ENCODE measurements at places on chromosomes 2 and 18.

GRCh38 chr2:42086500-42086953, 38.7 kb downstream of the PKDCC start:
- no peak for DNase-seq

GRCh38 chr18:48133671-48134251, 203.3 kb upstream of the SMAD2 start:
- DNase-seq: peak; percentile 9

- DNase-seq: no peak
These were observed 772 bp downstream of the SCN2A start for GRCh38 chr2:165239856-165240515.

DNA sequence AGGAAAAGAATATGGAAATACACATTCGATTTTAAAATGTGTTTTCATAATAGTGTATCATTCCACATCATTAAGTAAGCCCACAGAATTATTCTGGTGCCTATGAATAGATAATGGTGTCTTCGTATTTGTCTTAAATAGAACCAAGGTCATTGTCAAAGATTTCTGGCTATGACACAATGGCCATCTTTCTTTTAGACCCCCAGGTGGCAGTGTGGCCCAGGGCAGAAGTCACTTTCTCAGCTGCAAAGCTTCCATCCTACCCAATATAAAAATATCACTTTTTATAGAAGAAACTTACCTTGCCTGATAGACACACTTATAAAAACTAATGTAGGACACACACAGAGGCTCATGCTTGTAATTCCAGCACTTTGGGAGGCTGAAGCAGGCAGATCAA, 57.5 kb downstream of the ZRANB3 start:
- peak; percentile 66 for DNase-seq

GRCh38 chr2:126970583-126970982, 71.9 kb downstream of the TEX51 start:
- DNase-seq: no peak

DNA sequence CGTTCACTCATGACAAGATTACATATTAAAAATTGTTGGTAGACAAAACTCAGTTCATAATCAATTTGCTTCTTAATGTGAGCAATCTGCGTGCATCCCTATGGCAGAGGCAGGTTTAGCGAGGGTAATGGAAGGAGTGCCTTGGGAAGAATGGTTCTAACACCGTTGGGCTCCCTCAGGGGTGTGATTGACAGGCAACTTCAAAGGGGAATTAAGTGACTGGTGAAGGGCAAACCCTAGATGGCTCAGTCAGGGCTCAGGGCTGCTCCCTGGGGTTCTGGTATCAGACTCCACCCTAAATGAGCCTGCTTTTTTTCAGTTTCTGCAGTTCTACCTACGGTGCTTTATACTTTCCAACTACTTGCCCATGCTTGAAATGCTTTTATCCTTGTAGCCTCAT, 419.5 kb upstream of the CELF4 start:
- no peak for DNase-seq

DNA sequence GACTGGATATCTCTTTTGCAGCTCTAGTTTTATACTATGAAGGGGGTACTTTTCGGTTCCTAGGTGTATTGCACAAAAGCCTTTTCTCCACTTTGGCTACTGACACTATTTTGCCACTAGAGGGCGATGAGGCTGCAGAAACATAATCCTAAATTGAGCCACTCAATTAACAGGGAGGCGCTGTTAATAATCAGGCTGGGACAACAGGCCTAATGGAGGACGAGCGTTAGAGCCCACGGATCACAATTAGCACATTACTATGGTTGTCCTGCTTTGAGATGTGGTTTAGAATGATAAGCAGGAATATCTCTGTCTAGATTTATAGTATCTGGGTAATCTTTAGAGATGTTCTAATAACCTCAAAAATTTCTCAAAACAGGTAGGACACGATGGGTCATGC, 62.2 kb upstream of the PMAIP1 start:
- DNase-seq: peak; percentile 80

DNA sequence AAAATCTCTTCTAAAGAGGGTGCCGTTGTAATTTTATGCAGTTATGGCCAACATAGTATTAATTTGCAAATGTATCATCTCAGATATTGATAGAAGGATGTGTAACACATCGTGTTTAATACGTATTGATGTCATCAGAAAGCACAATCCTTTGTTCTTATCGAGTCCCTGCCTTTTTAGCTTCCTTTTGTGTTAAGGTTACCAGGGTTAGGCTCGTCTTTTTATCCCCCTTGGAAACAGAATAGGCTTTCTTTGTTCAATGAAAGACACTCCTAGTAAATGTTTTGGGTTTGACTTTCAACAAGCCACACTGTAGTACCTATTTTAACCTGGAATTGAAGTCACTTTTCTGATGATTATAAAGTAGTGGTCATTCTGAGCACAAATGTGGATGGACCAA, 136.2 kb downstream of the WDR7 start:
- DNase-seq: no peak

DNA sequence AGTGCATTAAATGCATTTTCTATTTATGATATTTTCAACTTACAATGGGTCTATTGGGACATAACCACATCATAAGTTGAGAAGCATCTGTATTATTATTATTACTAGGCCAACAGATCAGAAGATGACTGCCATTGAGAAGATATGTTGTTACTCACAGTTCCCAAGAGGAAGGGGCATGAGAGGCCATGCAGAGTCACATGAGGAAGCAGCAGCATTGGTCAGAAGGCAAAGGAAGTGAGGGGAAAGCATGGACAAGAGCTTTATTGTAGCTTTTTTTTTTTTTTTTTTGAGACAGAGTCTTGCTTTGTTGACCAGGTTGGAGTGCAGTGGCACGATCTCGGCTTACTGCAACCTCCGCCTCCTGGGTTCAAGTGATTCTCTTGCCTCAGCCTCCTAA, 66.2 kb upstream of the LCLAT1 start:
- DNase-seq: no peak

DNA sequence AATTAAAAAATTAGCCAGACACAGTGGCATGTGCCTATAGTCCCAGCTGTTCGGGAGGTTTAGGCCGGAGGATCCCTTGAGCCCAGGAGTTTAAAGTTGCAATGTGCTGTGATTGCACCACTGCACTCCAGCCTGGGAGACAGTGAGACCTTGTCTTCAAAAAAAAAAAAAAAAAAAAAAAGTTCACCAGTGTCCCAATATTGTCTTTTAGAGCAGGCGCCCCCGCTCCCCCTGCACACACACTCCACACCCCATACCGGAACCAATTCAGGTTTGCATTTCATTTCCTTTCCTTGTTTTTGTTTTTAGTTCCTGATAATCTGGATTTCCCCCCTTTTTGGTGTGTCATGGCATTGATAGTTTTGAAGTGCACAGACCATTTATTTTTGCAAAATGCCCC, 10.4 kb downstream of the TMEM87B start:
- no peak for DNase-seq

- peak; percentile 65 for DNase-seq
These were observed 732 bp upstream of the ANXA4 start for GRCh38 chr2:69741229-69741574.

DNA sequence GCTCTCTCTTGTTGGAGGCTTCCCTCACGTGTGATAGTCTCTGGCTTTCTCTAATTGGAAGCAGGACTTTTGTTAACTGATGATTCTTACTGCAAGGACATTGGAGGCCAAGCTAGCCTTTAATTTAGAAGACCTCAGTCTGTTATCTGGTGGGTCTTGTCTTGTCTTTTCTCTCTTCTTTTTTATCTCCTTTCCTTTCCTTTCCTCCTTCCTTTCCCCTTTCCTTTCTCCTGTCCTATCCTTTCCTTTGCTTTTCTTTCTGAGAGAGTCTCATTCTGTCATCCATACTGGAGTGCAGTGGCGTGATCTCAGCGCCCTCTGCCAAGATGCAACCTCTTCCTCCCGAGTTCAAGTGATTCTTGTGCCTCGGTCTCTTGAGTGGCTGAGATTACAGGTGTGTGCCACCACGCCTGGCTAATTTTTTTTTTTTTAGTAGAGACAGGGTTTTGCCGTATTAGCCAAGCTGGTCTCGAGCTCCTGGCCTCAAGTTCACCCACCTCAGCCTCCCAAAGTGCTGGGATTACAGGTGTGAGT, 18.1 kb downstream of the CCNYL1 start:
- no peak for DNase-seq

DNA sequence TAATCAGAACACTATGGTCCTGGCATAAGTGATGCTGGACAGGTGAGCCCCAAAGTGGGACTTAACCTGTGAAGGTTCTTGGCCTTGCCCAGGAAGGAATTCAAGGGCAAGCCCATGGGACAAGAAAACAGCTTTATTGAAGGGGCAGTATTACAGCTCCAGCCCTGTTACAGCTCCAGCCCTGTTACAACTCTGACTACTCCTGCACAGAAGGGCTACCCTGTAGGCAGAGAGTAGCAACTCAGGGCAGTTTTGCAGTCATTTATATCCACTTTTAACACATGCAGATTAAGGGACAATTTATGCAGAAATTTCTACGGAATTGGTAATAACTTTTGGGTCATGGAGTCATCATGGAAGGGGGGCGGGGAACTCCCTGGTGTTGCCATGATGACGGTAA, 15.7 kb downstream of the IL37 start:
- DNase-seq: no peak

DNA sequence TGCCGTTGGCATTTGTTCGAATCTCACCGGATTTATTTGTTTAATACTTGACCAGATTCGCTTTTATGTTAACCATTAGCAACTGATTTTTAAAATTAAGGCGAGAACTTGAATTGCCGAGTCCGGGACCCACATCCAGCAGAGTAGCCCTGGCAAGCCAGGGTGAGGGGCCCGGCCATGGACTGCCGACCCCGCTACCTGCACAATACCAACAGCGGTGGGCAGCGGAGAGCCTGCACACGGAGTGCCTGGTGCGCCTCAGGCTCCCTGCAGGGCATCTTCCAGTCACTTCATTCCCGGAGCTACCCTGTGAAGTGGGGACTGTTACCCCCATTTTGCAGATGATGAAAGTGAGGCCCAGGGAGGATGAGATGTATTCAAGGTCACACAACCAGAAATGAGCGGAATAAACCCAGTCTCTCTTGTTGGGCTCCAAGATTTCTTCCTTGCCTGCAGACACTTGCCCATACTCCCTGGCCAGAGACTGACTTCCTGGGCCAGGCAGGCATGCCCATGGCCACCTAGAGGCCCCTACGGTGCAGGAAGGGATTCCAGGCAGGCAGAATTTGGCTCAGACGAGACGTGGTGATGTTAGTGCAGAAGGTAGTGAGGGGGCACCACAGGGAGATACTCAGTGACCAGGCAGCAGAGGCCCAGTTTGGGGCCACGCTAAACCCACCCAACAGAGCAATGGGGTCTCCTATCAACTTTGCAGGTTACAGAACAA, 2.9 kb downstream of the FBLN7 start:
- no peak for DNase-seq

DNA sequence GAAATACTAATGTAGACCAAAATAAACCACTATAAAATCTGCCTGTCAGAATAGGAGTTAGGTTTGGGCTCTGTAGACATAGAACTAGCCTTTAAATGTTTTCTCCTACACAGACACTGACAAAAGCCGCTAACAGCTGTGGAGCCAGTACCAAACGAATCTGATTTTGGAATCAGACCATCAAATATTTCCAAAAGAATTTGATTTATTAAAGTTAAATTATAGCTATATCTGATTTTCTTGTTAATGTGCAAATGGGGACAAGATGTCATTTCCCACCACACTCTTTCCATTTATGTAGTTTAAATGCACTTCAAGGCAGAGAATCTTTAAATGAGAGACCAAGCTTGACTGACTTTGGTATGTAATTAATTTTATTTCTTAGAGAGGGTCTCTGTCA, 343.4 kb upstream of the FIGN start:
- DNase-seq: no peak

DNA sequence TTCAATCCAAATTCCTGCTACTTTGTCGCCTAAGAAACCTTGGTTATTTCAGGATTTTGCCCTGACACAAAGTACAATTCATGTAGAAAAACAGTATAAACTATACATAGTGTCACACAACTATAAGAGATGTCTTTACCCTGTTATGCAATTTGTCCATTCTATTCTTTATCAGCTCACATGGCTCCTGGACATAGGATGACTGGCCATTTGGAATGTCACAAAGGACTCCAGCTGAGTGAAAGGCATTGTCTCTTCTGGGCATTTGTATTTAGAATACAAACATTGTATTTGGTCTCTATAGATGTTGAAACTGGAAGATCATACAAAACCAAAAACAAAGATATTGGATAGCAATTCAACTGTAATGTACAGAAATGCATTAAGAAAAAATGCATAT, 944.6 kb upstream of the LRRTM1 start:
- DNase-seq: no peak

- no peak for DNase-seq
These were observed 1.3 kb downstream of the TMEM131 start for GRCh38 chr2:97994476-97994875.

DNA sequence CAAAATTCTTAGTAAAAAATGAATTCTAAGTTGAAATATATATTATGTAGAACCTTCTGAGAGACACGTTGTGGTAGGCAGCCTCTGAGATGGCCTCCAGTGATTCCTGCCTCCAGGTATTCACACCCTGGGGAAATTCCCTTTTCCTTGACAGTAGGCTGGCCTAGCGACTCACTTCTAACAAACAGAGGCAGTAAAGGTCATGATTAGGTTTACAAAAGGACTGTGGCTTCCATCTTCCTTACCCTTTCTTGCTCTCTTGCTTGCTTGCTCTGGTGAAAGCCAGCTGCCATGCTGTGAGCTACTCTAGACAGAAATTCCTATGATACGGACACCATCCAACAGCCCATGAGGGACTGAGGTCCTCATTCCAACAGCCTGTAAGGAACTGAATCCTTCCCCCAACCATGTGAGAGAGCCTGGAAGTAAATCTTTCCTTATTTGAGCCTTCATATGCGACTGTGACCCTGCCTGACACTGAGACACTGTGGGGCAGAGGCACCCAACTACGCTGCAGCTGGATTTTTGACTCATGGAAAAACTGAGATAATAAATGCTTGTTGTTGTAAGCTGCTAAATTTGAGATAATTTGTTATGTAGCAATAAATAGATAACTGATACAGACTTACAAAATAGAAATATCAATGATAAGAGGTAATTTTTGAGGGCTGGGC, 32.7 kb upstream of the SERTAD2 start:
- DNase-seq: no peak

GRCh38 chr18:59539108-59539507, 158.1 kb downstream of the CCBE1 start:
- no peak for DNase-seq

GRCh38 chr18:48217258-48218250, 191.6 kb downstream of the ZBTB7C start:
- no peak for DNase-seq

GRCh38 chr18:40341701-40342100, 1613.3 kb upstream of the PIK3C3 start:
- DNase-seq: no peak

DNA sequence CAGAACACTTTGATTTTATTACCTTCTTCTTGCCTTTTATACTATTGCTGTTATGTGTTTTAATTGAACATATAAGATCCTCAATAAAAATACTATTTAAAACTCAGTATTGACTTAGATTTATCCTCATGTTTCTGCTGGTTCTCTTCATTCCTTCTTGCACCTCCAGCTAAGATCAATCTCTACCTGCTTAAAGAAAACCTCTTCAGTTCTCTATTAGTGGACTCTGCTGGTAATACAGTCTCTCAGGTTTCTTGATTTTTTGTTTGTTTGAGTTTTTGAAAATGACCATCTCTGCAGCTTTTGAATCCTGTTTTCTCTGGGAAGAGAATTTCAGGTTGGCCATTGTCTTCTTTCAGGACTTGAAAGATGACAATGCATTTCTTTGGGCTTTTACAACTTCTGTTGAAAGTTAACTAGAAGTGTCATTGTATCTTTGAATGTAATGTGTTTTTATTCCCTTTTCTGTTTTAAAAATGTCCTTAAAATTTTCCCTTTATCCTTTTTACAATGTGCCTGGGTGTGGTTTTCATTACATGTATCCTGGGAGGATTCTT, 29.8 kb upstream of the TMEM131 start:
- no peak for DNase-seq

GRCh38 chr18:61531182-61531581, 198.0 kb downstream of the CDH20 start:
- DNase-seq: no peak

Measured in activated effector memory CD4-positive, alpha-beta T cell treated with anti-CD3 and anti-CD28 coated beads, Interleukin-2, amount 50 U/mL, for 16 hours (primary cell).